ENCODE measurements at places on chromosomes 6 and 20.

- DNase-seq = no peak
Observed at GRCh38 chr20:53215166-53215565, 243.0 kb downstream of the TSHZ2 start.

DNA sequence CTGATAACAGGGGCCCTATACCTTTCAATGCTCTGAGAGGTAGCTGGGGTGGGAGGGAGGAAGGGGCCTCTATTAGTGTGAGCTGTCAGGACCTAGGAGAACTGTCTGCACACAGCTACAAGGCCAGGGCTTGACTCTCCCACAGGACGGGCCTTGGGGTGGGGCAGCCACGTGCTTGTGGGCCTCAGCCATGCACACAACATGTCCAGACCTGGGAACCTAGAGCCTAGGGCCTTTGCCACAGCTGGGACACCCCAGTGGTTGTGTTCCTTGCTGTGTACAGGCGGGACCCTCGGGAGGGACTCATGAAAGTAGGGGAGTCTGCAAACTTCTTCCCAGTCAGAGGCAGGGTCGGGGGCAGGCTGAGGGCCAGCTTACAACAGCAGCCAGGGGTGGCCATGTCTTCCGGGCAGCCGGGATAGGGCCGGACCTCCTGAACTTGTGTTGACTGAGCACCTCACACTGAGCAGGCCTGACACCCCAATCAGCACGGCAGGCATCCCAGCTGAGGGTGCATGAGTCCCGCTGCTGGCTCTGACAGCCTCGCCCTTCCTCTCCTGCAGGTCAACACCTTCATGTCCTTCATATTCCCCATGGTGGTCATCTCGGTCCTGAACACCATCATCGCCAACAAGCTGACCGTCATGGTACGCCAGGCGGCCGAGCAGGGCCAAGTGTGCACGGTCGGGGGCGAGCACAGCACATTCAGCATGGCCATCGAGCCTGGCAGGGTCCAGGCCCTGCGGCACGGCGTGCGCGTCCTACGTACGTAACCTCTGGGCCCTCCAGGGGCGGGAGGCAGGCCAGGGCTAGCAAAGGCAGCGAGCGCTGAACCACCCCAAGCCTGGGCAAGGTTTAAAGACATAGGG is 41.9 kb upstream of the MRGBP start:
- no peak for DNase-seq

DNA sequence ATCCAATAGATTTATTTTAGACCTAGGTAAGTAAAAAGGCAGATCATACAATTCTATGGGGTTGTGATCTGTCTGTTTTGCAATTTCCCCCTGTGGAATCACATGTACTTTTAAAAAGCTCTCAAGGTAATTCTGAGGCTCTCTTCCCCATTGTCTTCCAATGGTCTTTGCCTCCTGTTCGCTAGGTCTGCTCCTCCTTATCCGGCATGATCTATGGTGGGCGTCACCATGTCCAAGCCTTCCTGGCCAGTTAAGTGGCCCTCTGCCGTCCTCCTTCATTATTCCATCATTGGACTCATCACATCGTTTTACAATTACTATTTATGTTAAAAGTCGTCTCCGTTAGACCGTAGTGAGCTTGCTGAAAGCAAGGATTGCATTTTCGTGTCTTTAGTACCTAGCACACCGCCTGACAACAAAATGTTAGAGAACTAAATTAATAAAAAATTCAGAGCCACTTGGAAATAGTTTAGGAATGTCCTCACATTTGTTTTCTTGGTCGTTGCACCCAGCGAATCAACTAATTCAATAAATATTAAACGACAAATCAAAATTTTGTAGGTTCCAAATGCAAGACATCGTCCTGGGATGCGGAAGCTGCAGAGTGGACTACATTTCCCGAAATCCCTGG is 2.2 kb upstream of the STXBP5 start:
- DNase-seq = peak; percentile 64

DNA sequence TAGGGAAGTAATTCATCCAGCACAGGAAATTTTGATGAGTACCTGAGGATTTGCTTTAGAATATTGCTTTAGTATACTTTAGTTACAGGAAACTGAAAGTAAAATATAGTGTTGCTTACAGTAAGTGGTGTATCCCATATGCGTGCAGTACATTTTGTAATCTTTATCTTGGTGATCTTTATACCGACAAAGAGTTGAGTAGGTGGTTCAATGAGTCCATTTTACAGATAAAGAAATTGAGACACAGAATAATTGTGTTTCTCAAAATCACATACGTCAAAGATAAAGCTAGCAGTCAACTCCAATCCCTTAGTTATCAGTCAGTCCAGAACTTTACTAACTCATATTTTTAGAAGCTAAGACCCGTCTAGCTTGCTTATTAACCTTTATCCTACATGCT is 65.8 kb upstream of the E2F3 start:
- DNase-seq = no peak

- DNase-seq = no peak
Observed at GRCh38 chr6:30097902-30098768, 14.8 kb downstream of the TRIM31 start.

- no peak for DNase-seq
Observed at GRCh38 chr6:126335210-126335609, 4.7 kb upstream of the CENPW start.

DNA sequence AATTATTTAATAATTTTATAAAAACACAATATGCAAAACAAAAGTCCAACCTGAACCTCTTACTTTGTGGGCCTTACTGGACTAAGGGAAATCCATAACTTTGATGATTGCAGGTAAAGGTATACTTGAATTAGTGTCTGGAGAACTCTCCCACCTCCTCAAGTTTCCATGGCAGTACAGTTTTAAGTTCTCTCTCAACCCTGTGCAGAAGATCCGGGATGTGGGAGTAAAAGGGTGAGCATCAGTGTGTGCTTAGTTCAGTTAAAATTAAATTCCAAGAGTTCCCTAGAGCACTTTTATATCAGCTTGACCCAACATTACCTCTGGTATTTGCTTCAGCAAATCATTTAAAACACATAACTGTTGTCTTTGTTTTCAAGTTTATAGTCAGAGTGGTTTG is 47.5 kb downstream of the RIMS1 start:
- DNase-seq = no peak

GRCh38 chr20:41467690-41468089 is 101.1 kb upstream of the EMILIN3 start:
- no peak for DNase-seq

GRCh38 chr6:24858177-24858653 is 59.5 kb upstream of the ARMH2 start:
- DNase-seq = peak; percentile 13

GRCh38 chr6:51456282-51456681 is 631.1 kb downstream of the PKHD1 start:
- no peak for DNase-seq

GRCh38 chr6:138575257-138575656 is 76.0 kb upstream of the NHSL1 start:
- no peak for DNase-seq
